ENCODE measurements at places on chromosomes 2 and 18.

- peak; percentile 37 for DNase-seq
Measured at GRCh38 chr18:57631697-57632096, 10.1 kb upstream of the NARS1 start.

DNA sequence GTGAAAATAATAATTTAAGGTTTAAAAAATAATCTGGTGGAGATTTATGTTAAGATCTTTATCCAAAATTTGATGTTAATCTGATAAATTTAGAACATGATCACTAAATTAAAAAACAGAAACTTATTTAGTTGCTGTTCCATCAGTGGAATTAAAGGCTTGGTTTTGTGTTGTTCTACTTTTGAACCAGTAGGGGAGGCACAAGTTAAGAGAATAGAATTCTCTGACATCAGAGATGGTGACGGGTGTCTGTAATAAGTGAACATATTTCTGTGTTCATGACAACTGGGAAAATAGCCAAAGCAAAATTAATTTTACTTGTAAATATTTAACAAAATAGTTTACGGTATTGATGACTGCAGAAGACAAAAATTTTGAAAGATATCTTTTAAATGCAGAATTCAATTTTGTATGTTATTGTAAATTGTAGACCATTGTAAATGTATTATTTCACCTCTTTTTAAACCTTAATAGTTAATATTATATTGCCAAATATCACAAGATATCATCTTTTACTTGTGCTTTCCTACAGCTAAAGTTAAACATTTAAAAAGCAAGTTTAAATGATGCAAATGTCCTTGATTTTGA is 106.0 kb downstream of the UBR3 start:
- no peak for DNase-seq

- no peak for DNase-seq
Measured at GRCh38 chr2:71720283-71720560, 266.9 kb downstream of the DYSF start.

DNA sequence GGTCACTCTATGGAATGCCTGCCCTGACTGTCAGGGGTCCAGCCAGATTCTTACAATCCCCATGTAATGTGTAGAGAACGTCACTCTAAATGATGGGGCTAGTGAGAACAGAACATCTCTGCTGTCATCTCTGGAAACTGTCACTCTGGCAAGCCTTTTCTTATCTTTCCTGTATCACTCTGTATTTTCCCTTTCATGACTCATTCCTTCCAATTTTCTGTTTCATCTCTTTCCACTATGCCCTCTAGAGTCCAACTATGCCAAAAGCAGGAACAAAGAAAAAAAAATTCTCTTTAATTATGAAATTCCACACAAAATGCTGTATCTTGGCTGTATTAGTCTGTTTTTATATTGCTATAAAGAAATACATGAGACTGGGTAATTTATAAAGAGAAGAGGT is 608.8 kb downstream of the ADCYAP1 start:
- DNase-seq, result no peak

DNA sequence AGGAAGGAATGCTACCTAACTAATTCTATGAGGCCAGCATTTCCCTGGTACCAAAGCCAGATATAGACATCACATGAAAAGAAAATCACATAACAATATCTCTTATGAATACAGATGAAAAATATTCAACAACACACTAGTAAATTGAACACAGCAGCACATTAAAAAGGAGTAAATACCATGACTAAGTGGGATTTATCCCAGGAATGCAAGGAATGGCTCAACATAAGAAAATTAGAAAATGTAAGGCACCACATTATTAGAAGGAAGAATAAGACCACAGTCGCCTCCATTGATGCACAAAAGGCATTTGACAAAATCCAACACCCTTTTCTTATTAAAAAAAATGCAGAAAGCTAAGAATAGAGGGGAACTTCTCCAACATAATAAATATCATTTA is 133.9 kb downstream of the TTC32 start:
- DNase-seq, result no peak

DNA sequence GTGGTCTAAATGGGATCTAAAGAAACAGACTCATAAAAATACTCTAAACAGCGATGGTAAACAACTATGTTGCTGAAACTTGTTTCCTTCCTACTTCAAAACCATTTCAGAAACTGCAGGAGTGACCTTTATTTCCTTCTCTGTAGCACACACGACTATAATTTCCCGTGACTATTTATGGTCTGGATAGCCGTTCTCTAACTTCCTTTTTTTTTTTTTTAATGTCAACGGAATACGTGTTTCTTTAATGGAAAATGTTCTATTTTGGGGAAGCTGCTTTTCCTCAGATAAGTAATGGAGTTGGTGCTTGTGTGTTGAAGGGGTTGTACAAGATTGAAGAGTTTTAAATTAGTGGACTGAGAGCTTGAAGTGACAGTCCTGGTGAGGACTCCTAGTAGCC is 224.1 kb downstream of the PHLPP1 start:
- no peak for DNase-seq

GRCh38 chr2:39550701-39551285 is 113.7 kb upstream of the MAP4K3 start:
- no peak for DNase-seq

GRCh38 chr2:129103936-129104878 is 785.5 kb upstream of the HS6ST1 start:
- DNase-seq, result no peak

DNA sequence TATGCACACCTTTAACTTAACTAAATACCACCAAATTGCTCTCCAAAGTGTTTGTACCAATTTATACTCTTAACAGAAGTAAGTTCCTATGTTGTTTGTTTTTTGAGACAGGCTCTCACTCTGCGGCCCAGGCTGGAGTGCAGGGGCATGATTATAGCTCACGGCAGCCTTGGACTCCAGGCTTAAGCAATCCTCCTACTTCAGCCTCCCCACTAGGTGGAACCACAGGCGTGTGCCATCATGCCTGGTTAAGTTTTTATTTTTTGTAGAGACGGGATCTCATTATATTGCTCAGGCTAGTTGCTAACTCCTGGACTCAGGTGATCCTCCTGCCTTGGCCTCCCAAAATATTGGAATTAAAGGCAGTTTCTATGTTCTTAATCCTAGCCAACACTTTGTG is 13.1 kb upstream of the NAB1 start:
- no peak for DNase-seq

GRCh38 chr2:138500592-138501424 is 762 bp upstream of the SPOPL start:
- DNase-seq, result no peak

GRCh38 chr2:214856137-214856536 is 46.7 kb upstream of the BARD1 start:
- no peak for DNase-seq

DNA sequence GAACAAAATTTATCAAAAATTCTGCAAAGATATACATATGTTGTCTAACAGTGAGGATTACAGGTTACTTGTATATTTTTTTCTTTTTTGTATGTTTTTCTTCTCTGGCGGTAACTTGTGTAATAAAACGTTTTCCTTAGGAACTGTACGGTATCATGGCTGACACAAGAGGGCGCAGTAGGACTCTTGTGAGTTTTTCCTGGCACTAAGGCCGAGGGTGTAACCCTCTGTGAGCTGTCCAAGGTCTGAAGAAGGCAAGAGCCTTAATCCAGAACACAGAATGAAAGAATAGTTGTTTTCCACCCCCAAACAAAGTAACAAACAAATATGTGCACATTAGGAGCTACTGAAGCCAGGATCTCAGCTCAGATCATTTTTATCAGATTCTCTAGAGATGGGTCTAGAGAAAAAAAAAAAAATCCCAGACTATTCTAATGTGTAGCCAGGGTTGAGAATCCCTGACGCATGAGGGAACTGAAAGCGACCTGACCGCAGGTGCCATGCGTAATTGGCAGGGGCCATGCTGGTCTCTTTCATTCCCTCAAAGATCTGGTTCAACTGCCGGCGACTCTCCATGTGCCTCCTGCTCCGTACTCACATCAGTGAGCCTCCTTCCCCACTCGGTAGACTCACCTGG is 27.0 kb downstream of the TMEM200C start:
- peak; percentile 53 for DNase-seq

GRCh38 chr18:48629730-48630324 is 91.0 kb downstream of the CTIF start:
- no peak for DNase-seq

DNA sequence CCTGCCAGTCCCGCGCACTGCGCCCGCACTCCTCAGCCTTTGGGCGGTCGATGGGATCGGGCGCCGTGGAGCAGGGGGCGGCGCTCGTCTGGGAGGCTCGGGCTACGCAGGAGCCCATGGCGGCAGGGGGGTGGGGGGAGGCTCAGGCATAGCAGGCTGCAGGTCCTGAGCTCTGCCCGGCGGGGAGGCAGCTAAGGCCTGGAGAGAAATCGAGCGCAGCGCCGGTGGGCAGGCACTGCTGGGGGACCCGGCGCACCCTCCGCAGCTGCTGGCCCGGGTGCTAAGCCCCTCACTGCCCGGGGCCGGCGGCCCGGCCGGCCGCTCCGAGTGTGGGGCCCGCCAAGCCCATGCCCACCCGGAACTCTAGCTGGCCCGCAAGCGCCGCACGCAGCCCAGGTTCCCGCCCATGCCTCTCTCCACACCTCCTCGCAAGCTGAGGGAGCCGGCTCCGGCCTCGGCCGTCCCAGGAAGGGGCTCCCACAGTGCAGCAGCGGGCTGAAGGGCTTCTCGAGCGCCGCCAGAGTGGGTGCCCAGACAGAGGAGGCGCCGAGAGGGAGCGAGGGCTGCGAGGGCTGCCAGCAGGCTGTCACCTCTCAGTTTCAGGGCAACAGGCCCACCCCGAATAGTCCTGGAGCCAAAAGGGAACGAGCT is 74.1 kb downstream of the PSMG2 start:
- no peak for DNase-seq

DNA sequence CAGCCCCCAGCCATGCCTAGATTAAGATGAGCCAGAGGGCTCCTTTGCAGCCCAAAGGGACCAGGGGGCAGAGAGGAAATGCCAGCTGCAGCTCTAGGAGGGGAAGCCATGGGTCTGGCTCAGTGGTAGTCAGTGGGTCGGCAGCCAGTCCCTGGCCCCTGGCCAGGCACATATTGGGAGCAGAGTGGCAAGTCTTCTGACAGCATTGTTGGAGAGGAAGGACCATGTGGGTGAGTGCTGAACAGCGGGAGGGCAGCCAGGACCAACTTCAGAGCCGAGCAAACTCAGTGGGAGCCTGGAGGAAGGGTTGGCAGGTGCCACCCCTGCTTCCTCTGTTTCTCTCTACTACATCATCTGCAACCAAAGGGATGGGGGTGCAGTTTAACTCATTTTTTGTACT is 140.5 kb upstream of the PELI1 start:
- no peak for DNase-seq

DNA sequence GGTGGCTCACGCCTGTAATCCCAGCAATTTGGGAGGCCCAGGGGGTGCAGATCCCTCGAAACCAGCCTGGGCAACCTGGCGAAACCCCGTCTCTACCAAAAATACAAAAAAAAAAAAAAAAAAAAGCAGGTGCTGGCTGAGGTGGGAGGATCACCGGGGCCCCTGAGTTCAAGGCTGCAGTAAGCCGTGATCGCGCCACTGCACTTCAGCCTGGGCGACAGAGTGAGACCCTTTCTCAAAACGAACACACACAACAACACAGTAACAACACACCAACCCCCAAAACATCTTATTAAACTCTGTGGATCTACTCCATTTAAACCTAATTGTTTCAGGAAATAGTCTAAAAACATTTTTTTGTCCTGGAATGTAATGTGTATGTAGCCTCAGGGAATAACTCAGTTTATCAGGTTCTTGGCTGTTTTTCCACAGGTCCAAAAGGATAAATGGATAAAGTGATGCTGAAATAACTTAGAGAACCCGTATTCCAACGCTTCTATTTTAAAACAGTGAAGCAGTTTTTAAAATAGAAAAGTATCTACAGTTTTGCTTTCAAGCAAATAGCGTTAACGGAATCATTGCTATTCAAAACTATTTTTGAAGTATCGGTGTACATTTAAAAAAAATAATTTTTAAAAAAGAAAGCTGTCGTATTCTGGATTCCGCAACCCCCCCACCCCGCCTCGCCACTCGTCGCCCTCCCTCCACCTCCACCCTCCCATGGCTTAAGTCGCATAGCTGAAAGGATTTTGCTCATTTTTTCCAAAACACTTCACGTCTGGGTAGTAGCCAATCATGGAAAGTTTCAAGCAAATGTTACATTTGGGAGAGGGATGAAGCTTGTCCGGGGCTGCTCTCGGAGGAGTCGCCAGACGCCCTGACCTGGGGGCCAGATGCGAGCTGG is 895 bp upstream of the GLS start:
- no peak for DNase-seq

- no peak for DNase-seq
Measured at GRCh38 chr18:53033128-53033527, 693.1 kb downstream of the DCC start.

DNA sequence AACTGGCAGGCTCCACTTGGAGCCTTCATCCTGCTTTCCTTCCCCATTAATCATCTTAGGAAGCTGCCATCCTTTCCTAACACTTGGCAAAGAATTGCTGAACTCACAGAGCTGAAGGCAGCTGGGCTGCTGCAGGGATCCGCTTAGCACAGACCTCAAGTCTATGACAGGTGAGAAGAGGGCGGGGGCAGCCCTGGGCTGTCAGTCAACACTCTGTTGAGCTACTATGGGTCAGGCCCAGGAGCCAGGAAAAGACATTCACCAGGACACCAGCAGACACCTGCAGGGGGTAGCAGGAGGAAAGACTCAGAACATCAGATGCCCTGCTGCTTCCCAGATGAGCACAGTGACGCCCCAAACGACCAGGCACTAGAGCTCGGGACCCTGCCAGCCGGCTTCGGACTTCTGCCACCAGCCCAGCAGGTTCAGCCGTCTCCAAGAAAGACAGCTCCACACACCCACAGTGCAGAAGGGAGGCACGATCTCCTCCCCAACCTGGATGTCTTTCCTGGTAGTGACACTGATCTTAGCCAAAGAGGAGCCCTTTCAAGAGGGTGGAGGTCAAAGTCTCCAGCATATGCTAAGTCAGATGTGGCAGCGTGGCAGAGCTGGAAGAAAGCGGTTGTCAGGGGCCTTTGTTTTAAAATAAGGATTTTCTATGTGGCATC is 55.2 kb downstream of the SNORC start:
- DNase-seq, result no peak

- no peak for DNase-seq
Measured at GRCh38 chr2:103292573-103292972, 530.7 kb downstream of the TMEM182 start.

- no peak for DNase-seq
Measured at GRCh38 chr2:61196671-61197070, 34.7 kb downstream of the C2orf74 start.

DNA sequence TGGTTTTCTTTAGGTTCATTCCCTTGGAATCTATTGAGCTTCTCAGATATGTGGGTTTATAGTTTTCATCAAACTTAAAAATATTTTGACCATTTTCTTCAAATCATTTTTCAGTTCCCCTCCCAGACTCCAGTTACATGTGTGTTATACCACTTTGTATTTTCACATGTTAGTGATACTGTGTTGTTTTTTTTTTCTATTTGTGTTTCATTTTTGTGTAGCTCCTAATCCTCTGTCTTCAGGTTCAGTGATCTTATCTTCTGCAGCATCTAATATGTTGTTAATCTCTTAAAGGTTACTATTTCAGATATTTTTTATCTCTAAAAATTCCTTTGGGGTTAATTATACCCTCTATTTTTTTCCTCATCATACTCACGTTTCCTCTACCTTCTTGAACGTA is 51.2 kb downstream of the STRADB start:
- no peak for DNase-seq

GRCh38 chr18:6004119-6004518 is 108.8 kb upstream of the TMEM200C start:
- no peak for DNase-seq

- no peak for DNase-seq
Measured at GRCh38 chr2:43318791-43319190, 92.4 kb upstream of the ZFP36L2 start.

- no peak for DNase-seq
Measured at GRCh38 chr2:224987733-224988132, 54.5 kb downstream of the DOCK10 start.

All from activated CD8-positive, alpha-beta memory T cell treated with anti-CD3 and anti-CD28 coated beads, Interleukin-2, amount 50 U/mL, for 48 hours (primary cell).